Osteoblast (primary cell): ENCODE measurements at places on chromosomes 12 and 14. TPM values are rescaled to one million over a fixed set of nuclear protein-coding genes. Genes with fewer than 3 reads are reported as not detected.

DNA sequence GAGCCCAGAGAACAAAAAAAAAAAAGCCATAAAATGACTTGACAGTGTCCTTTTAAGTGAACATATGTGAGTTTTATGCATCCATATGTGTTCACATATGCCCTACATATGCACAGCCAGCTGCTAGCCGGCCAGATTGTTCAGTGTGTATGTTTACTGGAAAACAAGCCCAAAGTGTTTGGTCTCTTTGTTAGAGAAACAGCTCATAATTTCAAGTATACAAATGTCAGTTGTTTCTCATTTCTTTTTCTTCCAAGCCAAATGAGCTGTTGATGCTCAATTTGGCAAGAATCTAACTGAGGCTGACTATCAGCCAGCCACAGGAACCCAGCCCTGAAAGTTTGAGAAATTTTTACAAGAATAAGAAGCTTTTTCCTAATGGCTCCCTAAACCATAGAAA lies 60.8 kb upstream of the TSPAN8 start:
- DNase-seq: no peak
- H3K4me3 ChIP-seq: no peak overlapping the region
- no peaks in the 10 kb centered on the region for H3K27me3 ChIP-seq
- no peaks in the 10 kb centered on the region for H3K4me1 ChIP-seq
- H3K36me3 ChIP-seq: no peaks in the 10 kb centered on the region

DNA sequence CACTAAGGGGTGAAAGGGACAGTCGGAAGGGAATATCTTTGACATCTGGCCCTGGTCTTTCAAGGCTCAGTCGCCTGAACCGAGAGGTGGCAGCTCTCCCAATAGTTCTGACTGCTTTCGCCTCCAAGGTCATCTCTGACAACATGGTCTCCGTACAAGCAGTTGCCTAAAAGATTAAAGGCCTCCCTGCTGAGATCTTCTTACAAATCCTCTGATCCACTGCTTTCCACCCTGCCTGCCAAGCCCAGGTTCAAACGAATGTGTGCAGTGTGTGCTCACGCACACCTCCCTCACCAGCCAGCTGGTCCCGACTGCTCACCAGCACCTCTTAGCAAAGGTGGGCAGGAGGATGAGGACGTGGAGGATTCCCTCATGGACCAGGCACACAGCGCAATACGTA lies 10.4 kb downstream of the B4GALNT3 start:
- H3K27me3 ChIP-seq: peaks cover 14% of the 10 kb centered on the region
- no peak for DNase-seq
- no peak overlapping the region for H3K4me3 ChIP-seq
- peaks cover 5% of the 10 kb centered on the region for H3K4me1 ChIP-seq
- no peaks in the 10 kb centered on the region for H3K36me3 ChIP-seq

GRCh38 chr14:90642244-90642717 lies 173.9 kb downstream of the TTC7B start:
- no peak overlapping the region for H3K4me3 ChIP-seq
- no peaks in the 10 kb centered on the region for H3K27me3 ChIP-seq
- H3K27ac ChIP-seq: no peak overlapping the region

- DNase-seq: no peak
- no peaks in the 10 kb centered on the region for H3K4me1 ChIP-seq
- H3K4me3 ChIP-seq: no peak overlapping the region
These were observed 173.8 kb downstream of the AEBP2 start for GRCh38 chr12:19613051-19613535.

GRCh38 chr12:6790496-6791150 lies 1.3 kb downstream of the CD4 start:
- no peaks in the 10 kb centered on the region for H3K36me3 ChIP-seq
- peaks cover 16% of the 10 kb centered on the region for H3K4me1 ChIP-seq
- no peak for DNase-seq
- H3K4me3 ChIP-seq: no peak overlapping the region

The INHBC gene
- total RNA-seq: not detected in 2 replicates

The NTN4 gene
- 45.1 and 47.8 TPM in 2 replicates for total RNA-seq

The ANKRD33 gene
- total RNA-seq: not detected in 2 replicates
